ENCODE measurements at places on chromosomes 2 and 18.

DNA sequence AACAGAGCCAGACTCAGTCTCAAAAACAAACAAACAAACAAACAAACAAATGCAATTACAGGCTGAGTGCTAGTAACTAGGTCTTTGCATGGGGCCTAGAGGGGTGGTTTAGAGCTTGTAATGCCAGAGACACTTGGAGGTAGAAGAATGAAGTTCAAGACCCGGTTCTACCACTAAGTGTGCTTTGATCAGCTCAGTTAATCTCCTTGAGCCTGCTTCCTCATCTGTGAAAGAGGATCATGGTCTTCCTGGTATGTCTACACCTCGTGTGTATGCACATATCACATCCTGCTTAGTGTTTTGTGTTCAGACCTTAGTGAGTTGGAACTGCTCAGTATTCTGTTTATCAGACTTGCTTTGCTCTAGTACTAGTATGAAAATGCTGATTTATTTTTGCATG lies 4.8 kb upstream of the ATP6V1C2 start:
- DNase-seq: no peak

GRCh38 chr2:25887624-25888242 lies 9.4 kb upstream of the ASXL2 start:
- DNase-seq: no peak

DNA sequence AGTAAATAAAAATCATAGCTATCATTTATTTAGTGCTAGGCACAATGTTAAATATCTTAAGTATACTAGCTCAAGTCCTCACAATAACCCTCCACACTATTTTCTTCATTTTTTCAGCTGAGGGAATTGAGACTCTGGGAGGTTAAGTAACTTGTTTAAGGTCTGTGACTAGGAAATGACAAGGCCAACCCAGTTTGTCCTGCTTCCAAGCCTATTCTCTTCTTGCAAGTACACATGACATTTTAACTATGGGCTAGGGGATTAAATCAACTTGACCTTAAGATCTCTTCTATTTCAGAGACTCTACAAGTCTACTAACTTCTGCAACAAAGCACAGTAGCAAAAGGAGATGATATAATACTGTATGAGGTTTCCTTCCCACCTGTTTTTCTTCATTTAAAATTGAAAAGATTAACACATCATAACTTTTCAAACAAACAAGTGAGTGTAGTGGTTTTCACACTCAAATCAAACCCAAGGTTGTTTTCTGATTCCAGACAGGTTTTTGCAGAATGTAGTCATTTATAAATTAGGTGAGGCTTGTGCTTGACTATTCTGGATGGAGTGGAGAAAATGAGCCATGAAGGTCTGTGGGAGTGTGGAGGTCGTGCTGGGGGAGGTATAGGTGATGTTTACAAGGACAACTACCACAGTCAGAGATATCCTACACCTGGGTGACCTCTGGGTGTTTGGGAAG lies 57.0 kb downstream of the CD28 start:
- no peak for DNase-seq

GRCh38 chr2:137229834-137230233 lies 464.5 kb downstream of the THSD7B start:
- no peak for DNase-seq

GRCh38 chr2:155696571-155696970 lies 636.0 kb downstream of the NR4A2 start:
- DNase-seq: no peak

DNA sequence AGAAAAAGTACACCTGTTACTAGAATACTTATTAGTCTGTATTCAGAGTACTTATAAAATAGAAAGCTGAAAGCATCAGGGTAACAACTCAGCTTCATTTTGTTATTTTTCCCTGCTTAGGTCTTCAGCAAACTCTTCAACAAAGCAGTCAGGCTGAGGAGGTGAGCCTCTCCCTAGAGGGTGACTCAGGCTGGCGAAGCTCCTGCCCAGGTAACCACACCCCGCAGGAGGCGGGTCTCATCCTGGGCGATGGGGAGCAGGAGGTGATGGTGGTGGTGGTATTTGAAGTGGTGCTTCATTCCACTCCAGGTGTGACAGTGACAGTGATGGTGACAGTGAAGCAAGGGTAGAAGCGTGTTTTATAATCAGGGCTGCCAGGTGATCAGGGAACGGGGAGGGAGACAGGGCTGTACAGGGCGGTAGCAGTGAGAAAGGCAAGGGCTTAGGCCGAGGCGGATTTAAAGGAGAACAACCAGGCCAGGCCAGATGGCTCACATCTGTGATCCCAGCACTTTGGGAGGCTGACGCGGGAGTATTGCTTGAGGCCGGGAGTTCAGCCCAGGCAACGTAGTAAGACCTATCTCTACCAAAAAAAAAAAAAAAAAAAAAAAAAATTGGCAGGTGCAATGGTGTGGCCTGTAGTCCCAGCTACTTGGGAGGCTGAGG lies 127.1 kb downstream of the SOCS6 start:
- peak; percentile 79 for DNase-seq

GRCh38 chr18:42736074-42736473 lies 379.4 kb downstream of the RIT2 start:
- DNase-seq: no peak

GRCh38 chr2:240433973-240434727 lies 1.3 kb upstream of the GPC1 start:
- no peak for DNase-seq

DNA sequence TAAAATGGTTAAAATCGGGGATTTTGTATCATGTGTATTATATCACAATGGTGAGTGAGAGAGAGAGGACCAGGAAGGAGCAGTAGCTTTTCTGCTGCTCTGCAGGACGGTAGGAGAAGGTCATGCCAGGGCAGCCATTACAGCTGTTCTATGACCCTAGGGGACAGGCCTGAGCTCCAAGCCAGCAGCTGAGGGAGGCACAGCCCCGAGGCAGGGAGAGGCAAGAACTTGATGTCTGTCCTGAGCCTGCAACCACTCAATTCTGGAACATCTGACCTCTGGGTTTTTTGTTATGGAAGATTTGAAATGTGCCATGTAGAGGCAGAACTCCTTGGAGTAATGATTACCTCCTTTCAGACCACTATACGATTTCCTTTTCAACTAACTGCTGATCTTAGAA lies 135.8 kb upstream of the SH3BP4 start:
- no peak for DNase-seq

DNA sequence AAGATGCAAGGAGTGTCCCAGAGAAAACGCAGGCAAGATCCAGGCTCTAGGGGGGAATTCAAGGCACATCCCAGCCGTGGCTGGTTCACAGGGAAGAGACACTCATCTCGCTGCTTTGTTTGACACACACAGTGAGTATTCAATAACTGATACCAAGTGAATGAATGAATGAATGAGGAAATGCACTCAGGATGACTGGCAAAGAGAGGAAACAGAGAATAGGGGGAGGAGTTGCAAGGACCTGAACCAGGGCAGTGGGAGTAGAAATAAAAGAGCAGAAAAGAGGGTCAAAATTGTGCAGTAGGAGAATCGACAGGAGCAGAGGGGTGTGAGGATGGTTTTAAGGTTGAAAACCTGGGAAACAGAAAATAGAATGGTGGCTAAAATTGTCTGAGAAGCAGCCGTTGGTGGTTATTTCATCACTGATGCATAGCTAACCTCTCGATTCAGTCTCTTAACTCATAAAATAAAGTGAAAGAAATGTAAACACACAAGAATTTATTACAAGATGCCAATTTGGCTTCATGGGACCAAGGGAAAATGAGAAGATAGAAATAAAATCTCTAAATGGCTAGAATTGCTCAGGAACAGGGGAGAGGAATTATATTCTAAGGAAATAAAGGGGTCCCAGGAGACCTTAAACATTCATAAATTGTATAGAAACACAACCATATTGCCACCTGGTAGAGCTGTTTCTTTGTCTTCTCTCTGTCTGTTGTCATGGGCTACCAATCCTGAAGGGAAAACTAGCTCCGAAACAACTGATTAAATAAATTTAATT lies 63.9 kb upstream of the PHLPP1 start:
- no peak for DNase-seq

DNA sequence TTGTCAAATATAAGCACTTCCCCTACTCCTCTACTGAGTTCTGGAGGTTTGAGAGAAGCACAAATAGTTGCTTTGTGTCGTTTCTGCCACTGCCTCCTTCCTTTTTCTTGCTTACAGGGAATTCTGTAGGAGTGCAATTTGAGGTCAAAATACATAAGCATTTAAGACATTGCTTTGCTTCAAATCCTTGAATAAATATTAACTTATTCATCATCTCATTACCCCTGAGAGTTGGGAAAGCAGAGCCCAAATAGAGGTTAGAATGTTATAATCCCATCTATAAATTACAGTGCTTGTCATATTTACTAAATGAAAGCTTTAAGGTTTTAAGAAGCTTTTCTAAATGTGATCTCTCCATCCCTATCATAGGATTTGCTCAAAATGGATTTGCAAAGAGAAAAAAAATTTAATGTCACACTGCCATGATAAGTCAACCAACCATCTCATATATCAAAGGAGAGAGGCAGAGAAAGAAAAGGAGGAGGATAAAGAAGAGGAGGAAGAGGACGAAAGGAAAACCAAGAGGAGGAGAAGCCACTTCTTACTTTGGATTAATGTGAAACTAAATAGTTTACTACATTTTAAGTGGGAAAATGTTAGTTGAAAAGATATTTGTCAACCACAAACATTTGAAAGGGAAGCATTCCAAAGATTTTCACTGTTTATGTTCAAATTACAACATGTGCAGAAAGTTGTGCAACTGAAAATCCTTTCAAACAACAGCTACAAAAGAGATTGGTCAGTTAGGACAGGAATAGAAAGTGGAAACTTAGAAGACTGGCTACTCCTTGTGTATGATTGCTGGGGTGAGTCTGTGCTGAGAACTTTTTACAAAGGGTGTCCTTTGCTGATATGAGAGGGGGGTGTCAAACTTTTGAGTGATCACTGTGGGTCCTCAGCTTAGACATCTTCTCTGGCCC lies 277.3 kb upstream of the FN1 start:
- no peak for DNase-seq

DNA sequence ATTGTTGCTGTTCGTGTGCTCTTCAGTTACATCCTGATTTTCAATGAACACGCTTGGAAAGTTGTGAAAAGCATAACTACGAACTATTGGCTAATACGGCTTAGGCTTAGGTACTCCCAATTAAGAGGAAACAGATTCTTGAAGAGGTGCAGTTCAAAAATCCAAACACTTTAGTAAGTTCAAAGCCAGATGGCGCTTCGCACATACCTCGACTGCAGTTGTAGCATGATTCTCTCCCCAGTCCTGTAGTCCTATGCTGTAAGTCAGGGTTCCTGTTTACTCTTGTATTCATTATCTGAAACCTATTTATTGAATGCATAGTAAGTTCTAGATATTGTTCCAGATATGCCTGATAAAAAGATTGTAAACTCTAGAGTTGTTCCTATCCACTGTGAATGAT lies 165.2 kb downstream of the TRIB2 start:
- no peak for DNase-seq

DNA sequence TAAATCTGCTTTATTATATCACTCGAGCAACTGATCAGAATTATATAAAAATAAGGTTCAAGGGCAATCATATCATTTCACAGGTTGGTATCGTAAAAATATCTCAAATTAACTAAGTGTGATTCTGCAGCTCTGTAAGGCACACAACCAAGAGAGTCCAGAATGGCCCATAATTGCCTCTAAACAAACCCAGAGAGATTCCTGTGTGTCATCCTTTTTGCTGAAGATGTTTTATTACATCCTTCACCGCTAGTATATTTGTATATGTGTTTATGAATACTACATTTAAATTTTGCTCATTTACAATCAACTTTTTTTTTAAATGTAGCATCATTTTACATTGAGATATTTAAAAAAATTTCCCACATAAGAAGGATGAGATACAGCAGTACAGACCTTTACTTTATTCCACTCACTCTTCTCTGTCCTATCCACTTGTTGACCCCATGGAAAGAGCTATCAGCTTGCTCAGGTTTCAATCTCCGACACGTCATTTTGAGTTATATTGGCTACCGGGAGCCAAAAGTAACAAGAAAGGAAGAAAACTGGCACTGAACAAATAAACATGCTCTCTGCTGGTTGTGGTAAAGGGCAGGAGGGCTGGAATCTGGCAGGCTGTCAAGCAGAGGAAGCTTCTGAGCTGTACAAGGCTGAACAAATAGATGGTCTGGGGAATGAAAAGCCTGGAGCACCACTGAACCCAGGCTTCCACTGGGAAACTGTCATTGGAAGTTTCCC lies 23.1 kb downstream of the PLA2R1 start:
- DNase-seq: no peak

DNA sequence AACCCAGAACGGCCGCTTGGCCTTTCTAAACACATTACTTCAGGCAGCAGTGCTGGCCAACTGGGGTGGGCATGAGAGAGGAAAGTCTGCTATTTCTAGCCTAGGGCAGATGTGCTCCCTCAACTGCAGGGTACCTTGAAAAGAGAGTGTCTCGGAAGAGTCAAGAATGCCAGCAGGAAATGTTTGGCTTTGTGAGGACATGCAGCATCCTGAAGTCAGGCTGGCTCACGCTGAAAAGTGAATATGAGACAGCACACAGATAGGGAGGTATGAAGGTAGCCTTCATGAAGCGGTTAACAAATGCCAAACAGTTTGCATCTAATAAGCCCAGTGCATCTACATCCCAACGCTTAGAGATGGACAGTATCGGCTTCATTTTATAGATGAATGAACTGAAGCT lies 65.0 kb upstream of the NCKAP5 start:
- DNase-seq: no peak

DNA sequence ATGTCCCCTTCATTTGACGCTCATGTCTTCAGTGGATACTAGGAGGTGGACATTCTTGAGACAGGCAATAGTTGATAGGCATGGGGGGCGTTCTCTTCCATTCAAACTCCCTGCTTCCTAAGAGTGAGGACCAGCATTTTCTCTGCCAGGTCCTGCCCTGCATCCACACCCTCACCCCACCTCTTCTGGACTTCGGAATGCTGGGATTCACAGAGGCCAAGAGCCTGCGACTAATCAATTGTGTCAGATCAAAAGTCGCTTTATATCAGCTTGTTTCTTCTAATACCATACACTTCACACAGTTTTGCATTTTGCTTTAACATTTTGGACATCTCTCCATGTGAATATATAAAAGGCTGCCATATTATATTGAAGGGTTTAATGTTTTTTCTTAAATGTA lies 210.7 kb downstream of the CCDC102B start:
- no peak for DNase-seq

DNA sequence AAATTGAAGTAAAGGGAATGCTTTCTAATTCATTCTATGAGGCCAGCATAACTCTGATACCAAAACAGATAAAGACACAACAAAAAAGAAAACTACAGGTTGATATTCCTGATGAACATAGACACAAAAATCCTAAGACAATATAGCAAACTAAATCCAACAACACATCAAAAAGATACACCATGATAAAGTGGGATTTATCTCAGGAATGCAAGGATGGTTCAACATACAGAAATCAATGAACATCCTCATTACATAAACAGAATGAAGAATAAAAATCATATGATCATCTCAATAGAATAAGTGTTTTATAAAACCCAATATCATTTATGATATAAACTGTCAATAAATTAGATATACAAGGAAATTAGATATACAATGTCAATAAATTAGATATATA lies 65.7 kb downstream of the ZSWIM2 start:
- DNase-seq: no peak

DNA sequence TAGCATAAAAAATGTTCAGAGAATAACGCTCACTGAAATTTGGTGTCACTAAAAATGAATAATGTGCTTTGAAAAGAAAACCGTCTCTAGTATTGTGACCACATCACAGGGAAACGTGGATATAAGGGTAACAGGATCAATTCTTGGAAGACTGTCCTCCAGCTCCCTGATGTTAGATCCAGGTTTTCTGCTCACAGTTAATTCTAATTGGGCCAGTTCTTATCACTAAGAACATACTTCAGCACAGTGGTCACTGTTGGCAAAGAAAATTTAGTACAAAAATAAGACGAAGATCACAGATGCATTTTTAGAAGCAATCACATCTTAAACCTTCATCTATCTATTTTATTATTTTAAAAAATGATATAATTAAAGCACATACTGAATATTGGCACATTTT lies 57.0 kb upstream of the CD226 start:
- no peak for DNase-seq
